NAMALWA (cell line): ENCODE measurements at places on chromosomes 1 and 21.
A peak's percentile ranks its signal among the peaks of the same experiment; 100 is the strongest.

GRCh38 chr1:14804626-14805025, 206.1 kb downstream of the KAZN start:
- DNase-seq, result peak; percentile 51

DNA sequence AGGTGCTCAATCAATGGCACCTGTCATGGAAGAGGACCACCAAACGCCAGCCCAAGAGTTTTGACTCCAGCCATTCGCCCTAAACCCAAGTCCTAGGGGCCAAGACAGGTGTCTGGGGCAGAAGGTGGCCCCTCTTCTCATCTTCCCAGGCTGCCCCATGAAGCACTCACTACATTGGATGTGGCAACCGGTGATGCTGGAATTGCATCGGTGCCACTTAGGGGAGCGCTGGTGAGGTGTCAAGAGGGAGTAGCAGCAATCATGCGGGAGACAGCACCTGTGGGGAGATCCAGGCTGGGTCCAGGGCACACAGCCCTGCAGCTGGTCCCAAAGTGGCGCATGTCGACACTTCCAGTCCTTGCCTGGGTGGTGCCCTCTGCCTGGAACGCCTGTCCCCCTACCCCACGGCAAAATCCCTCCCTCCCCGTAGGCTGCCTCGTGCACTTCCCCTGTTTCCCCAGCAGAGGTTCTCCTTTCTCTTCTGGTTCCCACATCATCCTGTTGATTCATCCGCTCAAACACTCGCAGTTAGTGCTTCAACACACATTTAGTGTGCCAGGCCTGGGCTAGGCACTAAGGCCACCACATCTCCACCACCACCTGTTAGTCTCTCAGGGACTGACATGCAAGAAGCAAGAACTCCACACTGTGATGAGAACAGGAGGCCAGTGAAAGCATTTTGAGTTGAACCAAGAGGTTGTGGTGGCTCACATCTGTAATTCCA, 18.5 kb downstream of the PLA2G2D start:
- peak; percentile 57 for DNase-seq

GRCh38 chr1:113849072-113849471, 22.4 kb downstream of the PTPN22 start:
- no peak for DNase-seq

DNA sequence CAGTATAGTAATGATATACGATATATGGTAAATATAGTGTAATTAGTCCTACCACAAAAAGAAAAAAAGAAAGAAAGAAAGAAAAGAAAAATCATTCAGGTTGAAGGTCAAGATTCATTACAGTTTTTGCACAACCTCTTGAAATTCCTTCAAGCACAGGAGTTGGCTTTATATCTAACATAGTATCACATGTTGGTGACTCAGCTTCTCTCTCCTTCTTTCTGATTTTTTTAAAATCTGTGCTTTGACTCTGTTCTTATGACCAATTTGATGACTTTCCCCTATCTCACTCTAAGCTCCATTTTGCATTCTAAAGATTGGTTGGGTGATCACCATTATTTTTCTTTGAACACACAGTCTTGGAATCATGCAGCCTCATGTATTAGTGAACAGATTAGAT, 148.2 kb upstream of the COL11A1 start:
- no peak for DNase-seq

DNA sequence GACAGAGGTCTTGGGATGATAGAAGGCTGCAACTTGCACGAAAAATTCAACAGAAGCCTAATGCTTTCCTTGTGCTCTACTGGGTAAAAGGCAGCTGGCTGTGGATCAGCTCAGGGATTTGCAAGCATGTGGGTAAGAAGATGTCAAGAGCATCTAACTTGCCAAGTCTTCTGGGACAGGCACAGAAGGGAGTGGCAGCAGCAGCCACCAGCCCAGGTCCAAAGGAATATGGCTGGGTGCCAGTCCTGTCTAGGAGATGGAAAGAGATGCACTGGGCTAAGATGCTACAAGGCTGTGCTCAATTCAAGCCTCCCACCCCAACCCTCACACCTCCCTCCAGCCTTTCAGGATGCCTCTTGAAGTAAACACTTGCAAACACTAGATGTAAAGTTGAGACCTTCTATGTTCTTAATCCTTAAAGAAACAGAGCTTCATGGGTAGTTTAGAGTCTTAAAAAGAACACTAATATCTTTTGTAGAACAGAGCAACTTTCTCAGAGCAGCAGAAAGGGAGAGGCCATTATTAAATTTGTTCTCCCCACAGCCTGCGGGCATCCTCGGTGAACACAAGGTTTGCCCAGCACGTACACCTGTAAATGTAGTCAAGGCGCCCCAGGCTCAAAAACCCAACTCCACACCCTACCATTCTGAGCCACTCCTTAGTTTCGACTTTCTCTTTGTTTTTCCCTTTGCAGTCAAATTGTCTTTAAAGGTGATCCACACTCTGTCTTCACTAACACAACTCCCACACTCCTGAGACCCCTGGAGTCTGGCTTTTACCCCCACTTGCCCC, 64.6 kb upstream of the BCAR3 start:
- DNase-seq, result no peak

GRCh38 chr1:209434066-209434465, 149.4 kb upstream of the CAMK1G start:
- no peak for DNase-seq

DNA sequence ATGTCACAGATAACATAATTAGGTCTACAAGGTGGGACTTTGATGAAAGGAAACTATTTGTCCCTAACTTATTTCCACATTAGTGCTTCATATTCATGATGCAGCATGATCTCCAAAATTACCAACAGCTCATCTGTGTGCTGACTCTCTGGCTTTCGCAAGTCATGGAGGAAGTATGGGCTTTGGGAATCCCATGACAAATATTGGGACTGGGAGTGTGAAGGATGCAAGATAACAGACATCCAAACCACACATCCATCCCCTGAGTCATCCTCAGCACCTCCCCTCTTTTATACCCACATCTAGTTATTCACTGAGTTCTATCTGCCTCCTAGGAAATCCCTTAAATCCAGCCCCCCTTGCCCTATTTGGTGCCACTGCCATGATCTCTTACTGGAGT, 102.8 kb upstream of the COL24A1 start:
- no peak for DNase-seq

- DNase-seq, result no peak
Measured at GRCh38 chr1:17686258-17686657, 68.9 kb upstream of the ACTL8 start.

GRCh38 chr1:79128722-79129121, 122.2 kb upstream of the ADGRL4 start:
- DNase-seq, result no peak

DNA sequence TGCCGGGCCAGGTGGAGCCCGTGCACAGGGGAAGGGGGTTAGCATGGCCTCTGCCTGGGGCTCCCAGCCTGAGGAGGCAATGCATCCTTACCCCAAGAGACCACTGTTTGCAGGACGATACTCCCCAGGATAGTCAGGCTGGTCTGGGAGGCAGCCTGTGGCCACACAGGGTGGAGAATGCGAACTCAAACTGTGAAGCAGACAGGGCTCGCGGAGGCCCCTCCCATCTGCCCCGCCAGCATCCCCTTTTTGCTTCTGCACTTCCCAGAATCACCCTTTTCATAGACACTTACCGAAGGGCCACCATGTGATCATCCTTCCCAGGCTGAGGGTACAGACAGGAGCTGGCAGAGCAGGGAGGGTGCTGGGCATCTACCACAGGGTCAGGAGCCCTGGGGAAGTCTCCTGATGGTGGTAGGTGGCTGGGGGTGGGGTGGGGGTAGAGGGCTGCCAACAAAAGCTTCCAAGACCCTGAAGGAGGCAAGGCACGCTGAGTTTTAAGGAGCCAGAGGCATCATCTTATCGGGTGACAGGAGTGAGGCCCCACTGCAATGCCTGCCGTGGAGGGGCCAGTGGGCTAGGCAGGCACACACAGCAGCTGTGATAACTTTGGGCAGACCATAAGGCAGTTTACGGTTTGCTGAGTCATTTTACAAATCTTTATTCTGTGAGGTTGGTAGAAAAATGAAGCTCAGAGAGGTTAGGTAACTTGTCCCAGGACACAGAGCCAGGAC, 31.3 kb upstream of the BTG2 start:
- DNase-seq, result peak; percentile 44

DNA sequence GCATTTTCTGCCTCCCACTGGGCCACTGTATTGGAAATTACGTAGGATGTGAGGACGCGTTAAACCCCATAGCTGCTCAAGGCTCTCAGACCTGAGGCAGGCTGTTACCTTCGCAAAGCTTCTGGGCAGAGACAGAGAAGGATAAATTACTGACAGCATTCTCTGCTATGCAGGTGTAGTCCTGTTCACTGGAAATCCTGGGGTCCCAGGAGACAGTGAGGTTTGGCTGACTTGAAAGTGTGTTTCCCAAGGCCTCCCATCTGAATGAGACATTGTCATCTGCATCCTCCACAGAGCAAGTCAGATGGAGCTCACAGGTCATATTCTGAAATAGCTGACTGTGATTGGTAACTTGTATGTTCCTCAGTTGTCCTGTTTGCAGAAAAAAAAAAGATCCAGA, 32.0 kb downstream of the SLAMF6 start:
- peak; percentile 32 for DNase-seq

GRCh38 chr1:12587981-12588640, 29.9 kb downstream of the DHRS3 start:
- no peak for DNase-seq

GRCh38 chr1:172229942-172230341, 190.5 kb upstream of the C1orf105 start:
- DNase-seq, result no peak

GRCh38 chr1:179200586-179200985, 28.9 kb downstream of the ABL2 start:
- DNase-seq, result no peak

- no peak for DNase-seq
Measured at GRCh38 chr1:98763488-98764150, 102.1 kb downstream of the SNX7 start.

DNA sequence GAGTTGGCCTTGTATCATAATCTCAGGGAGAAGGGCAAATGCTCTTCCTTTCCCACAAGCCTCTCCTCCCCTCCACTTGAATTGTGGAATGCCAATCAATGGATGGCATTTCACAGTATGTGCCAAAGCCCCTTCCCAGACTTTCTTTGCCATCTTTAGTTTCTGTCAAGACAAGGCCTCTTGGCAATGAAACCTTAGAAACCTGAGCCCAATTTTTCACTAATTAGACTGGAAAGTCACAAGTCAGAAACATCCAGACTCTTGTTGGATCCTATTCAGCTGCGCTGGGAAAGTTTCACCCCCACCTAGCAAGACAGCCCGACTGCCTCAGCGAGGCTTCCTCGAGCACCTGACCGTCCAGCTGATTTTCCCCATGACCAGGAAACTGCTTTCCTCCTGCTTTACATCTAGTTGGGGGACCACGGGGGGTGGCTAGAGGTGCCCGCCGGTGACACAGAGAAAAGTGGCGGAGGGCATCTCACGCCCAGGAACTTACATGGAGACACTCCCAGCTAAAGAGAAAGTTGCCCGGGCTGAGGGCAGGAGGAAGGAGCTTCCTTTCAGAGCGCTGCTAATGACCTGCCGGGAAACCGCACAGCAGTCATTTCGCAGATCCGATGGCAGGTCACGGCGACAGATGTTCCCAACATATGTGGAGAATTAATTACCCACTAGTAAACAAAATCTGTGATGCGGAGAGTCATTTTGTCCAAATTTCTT, 302.6 kb upstream of the RRP15 start:
- no peak for DNase-seq

GRCh38 chr1:41529621-41530395, 45.3 kb upstream of the EDN2 start:
- no peak for DNase-seq

DNA sequence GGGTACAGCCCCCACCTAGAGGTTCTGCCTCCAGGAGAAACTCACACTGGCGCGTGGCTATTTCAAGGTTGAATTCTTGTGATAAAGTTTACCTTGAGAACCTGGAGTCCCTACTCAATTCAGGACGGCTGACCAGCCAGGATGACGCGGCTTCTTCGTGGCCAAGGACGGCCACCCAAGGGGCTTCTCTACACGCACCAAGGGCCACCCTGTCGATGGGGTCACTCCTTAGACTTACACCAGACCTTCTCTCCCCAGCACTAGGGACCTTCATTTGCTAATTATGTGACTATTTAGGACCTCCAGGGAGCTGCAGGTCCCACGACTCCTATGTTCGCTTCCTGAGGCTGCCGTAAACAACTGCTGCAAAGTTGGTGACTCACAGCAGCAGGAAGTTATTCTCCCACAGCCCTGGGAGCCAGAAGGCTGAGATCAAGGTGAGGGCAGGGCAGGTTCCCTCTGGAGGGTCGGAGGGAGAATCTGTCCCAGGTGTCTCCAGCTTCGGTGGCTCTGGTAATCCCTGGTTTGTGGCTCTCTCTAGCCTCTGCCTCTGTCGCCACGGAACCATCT, 135.9 kb downstream of the NPHP4 start:
- no peak for DNase-seq

- DNase-seq, result no peak
Measured at GRCh38 chr1:205656236-205656635, 24.1 kb downstream of the SLC45A3 start.

DNA sequence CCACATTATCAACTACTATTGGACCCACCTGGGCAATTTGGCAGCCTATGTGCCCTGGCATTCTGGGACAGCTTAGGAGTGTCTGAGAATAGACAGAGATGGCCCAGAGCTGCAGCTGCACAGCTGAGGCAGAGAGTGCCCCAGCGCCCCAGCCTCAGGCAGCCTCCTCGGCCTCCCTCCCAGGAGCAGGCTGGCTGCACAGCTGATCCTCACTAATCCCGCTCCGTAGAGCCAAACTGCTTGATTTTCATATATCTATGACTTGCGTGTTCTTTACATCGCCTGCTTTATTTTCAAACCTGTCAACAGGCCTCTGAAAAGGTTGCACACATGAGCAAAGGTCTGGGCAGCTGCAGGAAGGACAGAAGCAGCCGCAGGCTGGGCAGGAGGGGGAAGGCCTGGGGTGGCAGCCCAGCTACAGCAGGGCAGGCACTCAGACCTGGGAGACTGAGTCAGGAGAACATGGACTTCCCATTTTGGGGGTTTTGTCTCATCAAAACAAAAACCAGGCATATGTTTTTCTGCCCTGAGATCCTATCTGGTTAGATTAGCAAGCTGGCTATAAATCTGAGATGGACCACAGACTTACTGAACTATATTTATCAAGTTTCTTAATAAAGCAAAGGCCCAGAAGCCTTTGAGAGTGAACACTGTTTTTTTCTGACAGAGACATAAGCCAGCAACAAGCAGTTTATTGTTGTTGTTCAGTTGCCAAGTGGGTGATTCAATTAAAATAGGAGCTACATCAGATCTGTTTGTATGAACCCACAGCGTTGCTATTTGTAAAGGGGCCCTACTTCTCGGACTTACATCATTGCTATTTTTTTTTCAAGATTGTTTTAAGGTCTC, 301.8 kb upstream of the DUSP10 start:
- no peak for DNase-seq

GRCh38 chr1:2465371-2466269, 10.5 kb upstream of the PLCH2 start:
- no peak for DNase-seq

GRCh38 chr1:2429780-2430591, 17.6 kb upstream of the PEX10 start:
- peak; percentile 63 for DNase-seq

DNA sequence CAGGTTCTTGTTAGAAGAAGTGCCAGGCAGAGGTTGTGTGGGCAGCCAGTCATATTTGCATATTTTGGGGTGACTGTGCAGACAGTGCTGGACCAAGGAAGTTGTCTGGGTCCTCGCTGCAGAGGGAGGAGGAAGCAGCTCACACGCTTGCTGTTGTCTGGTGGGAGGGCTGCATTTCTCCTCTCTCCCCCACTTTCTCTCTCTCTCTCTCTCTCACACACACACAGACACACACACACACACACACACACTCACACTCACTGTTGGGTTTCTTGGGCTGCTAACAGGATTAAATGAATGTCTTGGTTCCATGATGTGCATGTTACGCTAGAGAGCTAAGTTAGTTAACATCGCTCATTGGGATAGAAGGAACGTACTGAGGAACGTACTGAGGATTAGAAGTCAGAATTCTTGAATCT, 72.9 kb downstream of the AGPAT3 start:
- DNase-seq, result peak; percentile 35
